ENCODE measurements at places on chromosomes 16 and 17. TPM values are rescaled to one million over a fixed set of nuclear protein-coding genes. Genes with fewer than 3 reads are reported as not detected.

- DNase-seq, result peak; percentile 43
Observed at GRCh38 chr16:86252596-86252995, 257.7 kb upstream of the FOXF1 start.

Gene MTSS2
- total RNA-seq, result 13.9 TPM

- DNase-seq, result no peak
Observed at GRCh38 chr17:37605813-37606505, 3.3 kb downstream of the SYNRG start.

Gene BRIP1
- total RNA-seq, result 11.3 TPM

Gene FOXL1
- total RNA-seq, result 0.75 TPM

DNA sequence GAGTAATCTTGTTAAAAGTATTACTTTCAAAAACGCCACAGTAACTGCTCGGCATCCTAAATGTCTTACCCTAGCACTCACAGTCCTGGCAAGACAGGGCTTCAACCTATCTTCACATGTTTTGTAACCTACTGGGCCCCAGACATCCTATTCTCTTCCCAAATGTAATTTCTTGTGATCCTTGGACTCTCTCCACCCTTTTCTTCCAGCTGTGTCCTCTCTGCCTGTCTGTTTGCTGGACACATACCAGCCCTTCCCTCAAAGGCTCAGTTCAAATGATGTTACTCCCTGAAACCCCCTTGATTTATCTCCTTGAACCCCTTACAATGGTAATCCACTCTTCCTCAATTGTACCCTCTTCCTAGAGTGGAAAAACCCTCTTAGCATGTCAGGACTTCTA is 60.1 kb upstream of the CNEP1R1 start:
- no peak for DNase-seq

All from H4 (cell line).